ENCODE measurements at places on chromosomes 11 and 22.

- DNase-seq, result no peak
Observed at GRCh38 chr11:125228445-125228844, 63.9 kb downstream of the PKNOX2 start.

DNA sequence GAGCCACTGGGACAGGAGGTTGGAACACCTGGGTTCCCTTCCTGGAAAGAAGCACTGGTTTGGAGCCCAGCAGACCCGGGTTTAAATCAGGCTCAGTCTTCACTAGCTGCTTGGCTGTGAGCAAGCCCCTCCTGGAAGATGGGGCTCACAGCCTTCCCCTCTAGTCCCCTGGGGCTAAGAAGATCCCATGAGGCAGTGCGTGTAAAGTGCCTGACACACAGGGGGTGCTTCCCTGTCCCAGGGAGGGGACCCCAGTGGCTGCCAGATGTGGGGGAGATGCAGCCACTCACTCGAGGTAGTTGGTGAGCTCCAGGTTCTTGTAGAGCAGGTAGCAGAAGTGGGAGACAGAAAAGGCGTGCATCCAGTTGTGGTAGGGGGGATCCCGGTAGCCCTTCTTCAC lies 93.2 kb downstream of the PDE2A start:
- DNase-seq, result no peak

- no peak for DNase-seq
Observed at GRCh38 chr11:93611836-93612677, 49.4 kb upstream of the CEP295 start.

DNA sequence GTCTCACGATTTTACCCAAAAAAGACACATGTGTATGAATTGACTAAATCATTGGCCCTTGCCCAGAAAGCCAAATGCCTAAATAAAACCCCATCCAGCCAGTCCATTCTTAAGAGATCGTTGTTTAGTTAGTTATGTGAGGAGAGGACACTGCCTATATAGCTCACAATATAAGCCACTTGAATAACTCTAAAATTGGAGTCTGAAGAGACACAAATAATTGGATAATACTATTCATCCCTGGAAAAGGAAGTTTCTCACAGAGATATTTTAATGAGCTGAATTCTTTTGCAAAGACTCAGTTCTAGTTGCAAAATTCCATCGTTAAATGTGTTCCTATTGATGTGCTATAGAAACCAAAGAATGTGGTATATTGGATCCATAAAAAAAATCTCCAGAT lies 176.7 kb downstream of the SOX6 start:
- no peak for DNase-seq

DNA sequence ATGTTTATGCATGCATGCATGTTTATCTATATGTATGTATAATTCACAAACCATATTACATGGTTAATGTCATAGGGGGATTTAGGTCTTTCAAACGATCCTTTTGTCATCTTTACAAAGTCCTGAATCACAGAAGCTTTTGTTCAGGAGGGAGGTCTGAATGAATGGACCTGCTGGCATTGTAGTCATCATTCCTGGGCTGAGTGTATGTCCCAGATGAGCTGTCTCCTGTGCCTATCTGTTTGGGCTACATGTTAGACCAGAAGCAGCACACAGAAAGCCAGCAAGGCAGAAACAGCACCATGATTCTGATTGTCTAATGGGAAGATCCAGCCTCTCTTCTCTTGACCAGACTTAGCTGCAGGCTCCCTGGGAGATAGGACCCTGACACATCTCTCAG lies 69.5 kb downstream of the ADM start:
- DNase-seq, result no peak

GRCh38 chr11:25667871-25668270 lies 664.1 kb upstream of the ANO3 start:
- DNase-seq, result peak; percentile 6

GRCh38 chr11:76653674-76654284 lies 16.8 kb downstream of the LRRC32 start:
- DNase-seq, result no peak

- no peak for DNase-seq
Observed at GRCh38 chr22:26194313-26194712, 25.1 kb downstream of the SEZ6L start.

GRCh38 chr11:45275828-45276227 lies 10.3 kb downstream of the SYT13 start:
- DNase-seq, result peak; percentile 21

- no peak for DNase-seq
Observed at GRCh38 chr11:117909611-117910382, 19.4 kb downstream of the TMPRSS13 start.

DNA sequence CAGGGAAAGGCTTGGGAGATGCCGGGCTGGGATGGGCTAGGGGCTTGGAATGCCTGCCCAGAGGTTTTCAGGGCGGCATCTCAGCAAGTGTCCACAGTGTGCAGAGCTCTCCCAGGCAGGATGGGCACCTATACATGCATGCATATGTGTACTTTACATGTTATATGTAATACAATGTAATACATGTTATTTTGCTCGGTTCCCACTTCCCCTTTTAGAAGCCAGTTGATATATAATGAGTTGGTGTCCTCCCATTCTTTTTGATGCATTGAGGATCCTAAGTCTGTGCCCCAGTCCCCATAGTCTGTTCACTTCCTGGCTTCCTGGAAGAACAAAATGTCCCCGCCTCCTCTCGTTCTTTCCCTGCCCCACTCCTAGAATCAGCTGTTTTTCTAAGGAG lies 20.1 kb upstream of the EIF3D start:
- no peak for DNase-seq

GRCh38 chr11:76690736-76691135 lies 20.2 kb upstream of the LRRC32 start:
- DNase-seq, result no peak

DNA sequence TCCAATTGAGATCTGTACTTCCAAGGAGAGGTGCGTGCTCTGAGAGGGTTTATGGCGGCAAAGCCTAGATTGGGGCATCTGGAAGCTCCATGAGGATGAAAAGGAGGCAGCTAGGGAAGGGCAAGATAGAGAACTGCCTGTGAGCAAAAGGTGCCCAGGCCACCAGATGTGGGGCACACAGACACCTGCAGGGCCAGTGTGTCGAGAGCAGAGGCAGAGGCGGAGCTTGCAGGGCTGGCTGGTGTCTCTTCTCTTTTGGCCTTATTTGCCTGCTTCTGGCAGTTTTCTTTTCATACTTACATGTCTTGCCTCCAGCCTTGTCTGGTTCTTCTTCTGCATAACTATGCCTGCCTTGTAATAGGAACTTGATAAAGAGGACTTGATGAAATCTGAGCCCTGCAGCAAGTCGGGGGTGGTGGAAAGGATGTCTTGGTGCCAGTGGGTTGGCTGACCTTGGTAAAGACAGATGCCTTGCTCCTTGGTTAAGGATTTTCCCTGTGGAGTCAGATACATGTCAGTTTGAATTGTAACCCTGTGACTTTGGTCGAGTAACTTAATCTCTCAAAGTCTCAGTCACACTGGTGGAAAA lies 680.3 kb downstream of the NTM start:
- DNase-seq, result no peak

DNA sequence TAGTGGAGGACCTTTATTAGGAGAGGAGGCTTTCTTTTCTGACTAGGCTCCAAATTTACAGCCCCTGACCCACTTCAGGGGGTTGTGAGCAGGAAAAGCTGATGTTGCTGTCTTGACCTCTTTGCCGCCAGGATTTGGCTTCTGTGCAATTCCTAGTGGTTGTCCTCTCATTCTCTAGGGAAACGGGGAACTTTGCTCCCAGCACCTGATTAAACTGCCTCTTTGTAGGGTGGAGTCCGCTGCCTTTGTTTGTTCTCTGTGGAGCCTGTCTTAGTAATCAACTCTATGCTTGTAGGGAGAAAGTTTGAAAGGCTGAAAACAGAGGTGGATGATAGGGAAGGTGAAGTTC lies 16.3 kb downstream of the CTNND1 start:
- no peak for DNase-seq

DNA sequence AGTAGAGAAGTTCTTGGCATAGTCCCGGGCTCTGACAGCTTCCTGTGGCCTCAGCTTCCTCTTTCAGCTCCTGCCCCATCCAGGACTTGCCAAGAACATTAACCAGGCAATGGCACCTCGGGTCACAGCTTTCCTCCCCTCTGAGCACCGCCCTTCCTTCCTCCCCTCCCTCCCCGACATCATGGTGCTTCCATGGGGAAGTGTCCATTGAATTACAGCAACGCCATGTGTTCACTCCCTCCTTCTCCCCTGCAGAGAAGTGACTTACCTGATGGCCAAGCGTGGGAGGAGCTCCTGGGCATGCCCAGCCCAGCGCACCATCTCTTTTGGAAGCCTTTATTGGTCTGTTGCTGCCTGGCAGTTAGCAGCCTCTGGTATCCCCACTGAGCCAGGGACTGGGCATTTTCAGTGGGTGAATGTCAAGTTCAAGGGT lies 25.8 kb upstream of the DAGLA start:
- no peak for DNase-seq

DNA sequence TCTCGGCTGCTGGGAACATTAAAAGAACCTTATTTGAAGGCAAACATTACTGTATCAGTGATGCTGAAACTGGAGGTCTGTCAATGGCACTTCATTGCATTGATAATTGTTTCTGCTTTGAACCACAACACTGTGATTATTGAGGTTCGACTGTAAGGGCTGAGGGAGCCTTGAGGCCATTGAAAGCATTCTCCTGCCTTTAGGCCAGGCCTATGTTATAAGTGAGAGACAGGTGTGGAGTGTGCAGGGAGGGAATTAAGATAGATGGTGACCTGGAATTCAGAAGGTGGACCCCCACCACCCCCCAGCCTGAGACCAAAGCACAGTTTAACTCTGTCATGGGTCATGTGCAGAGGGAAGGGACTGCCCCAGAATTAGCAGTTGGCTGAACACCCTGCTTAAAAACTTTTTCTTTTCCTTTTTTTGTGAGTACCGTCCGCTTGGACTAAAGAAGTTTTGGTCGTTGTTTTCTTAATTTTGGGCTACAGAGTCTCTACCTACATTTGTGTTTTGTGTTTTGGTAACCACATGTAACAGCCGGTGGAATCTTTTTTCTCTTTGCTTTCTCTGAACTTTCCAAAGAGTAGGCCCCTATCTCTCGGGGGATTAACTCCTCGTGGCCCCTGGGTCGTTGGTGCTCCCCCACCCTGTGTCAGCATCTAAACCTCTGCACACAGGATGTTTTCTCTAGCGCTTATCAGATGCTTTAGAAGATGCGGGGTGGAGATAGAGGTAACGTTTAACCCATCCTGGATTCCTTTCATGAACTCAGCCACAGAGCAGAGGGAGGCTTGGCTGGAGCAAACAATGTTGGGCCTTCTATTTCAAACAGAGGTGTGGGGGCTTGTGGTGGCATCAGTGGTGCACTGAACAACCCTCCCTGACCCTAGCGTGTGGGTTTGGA lies 43.7 kb downstream of the ZBTB16 start:
- no peak for DNase-seq

DNA sequence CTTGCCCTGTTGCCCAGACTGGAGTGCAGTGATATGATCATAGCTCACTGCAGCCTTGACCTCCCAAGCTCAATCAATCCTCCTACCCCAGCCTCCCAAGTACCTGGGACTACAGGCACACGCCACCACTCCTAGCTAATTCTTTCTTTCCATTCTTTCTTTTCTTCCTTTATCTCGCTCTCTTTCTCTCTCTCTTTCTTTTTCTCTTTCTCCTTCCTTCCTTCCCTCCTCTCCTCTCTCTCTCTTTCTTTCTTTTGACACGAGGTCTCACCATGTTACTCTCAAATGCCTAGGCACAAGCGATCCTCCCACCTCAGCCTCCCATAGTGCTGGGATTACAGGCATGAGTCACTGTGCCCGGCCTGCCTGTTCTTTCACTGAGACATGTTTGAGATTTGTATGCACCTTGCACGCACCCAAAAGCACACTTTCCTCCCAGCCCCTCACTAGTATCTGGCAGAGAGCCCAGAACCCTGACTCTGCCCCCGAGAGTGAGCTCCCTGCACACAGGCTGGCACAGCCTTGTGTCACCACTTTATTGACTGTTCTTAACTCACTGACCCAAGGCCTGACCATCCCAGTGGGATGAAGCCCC lies 56.8 kb downstream of the CD6 start:
- no peak for DNase-seq

DNA sequence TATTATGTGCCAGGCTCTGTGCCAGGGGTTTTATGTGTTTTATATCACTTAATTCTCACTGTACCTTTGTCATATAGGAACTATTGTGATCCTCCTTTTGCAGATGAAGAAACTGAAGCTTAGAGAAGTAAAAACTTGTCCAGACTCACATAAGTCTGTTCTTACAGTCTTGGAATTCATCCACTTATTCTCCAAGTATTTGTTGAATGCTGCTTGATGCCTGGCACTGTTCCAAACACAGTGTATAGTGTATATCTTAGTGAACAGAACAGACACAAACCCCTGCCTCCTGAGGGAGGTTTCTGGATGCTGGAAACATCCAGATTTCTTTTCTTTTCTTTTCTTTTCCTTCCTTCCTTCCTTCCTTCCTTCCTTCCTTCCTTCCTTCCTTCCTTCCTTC lies 29.0 kb upstream of the FGF3 start:
- no peak for DNase-seq

DNA sequence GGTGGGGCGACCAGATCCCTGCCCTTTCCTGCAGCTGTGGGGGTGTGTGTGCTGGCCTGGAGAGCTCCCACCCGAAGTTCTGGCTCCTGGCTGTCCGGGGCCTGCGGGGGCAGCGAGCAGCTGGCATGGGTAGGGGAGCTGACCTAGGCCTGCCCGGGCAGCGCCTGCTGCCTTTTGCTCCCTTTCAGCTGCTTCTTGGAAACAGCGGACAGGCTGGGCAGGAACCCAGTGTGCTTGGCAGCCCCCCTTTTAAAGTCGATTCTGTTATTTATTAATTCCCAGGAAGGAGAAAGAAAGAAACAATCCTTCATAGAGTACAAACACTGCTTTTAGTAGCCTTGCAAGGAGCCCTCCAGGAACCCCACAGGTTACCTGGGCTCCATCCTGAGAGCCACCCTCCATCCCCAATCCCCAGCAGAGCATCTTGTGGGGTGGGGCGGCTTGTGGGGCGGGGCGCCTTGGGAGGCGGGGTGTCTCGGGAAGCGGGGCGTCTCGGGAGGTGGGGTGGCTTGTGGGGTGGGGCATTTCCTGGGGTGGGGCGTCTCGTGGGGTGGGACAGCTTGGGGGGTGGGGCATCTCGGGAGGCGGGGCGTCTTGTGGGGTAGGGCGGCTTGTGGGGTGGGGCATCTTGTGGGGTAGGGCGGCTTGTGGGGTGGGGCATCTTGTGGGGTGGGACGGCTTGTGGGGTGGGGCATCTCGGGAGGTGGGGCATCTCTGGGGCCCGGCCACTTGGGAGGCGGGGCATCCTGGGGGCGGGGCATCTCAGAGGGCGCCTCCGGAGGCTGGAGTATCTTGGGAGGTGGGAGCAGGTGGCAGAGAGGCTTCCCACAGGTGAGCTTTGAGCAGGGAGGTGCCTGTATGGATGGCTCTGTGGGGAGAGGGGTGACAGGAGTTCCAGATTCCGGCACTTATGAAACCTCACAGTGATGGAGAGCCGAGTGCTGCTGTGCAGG lies 7.0 kb downstream of the CD81 start:
- DNase-seq, result no peak

DNA sequence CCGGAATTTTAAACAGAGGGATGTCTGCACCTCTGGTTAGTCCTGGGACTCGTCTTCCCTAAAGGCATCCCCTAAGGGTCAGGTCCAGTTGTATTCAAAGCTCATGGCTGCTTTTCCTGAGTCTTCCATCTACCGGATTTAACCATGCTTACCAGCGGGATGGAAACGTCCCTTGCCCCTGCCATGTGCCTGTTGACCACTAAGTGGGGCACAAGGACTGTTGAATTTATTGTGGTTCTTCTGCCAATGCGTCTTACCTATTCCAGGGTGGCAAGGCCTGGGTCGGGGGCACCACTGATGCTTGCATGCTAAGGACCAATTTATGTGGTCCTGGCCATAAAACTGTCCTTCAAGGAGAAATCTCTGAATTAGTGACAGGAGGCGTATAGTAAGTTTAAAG lies 25.6 kb downstream of the ANKRD42 start:
- no peak for DNase-seq
